ENCODE measurements at places on chromosomes 6 and 20. TPM values are rescaled to one million over a fixed set of nuclear protein-coding genes. Genes with fewer than 3 reads are reported as not detected.

The SAMD5 gene
- total RNA-seq, result under 0.01 TPM

The SLC17A2 gene
- total RNA-seq, result not detected

The POPDC3 gene
- 19.4 TPM for total RNA-seq

The NTSR1 gene
- under 0.01 TPM for total RNA-seq

The OR2B6 gene
- not detected for total RNA-seq

The ID4 gene
- total RNA-seq, result 2.2 TPM

The TAGAP gene
- not detected for total RNA-seq

The NEURL2 gene
- 3.9 TPM for total RNA-seq

The METTL24 gene
- not detected for total RNA-seq

The TMEM74B gene
- total RNA-seq, result not detected

The RBM12 gene
- total RNA-seq, result 56.1 TPM

The ETV7 gene
- total RNA-seq, result 0.32 TPM

The SNX21 gene
- 60.9 TPM for total RNA-seq

The SH3BGRL2 gene
- total RNA-seq, result 2.6 TPM

The RBPJL gene
- total RNA-seq, result not detected

The IL20RA gene
- 0.43 TPM for total RNA-seq

The PTPRT gene
- total RNA-seq, result not detected

The CST5 gene
- total RNA-seq, result not detected

The GATA5 gene
- total RNA-seq, result not detected

The ZC3H12D gene
- total RNA-seq, result under 0.01 TPM

The RTEL1 gene
- total RNA-seq, result 14.2 TPM

The DDO gene
- 3.9 TPM for total RNA-seq

The BICRAL gene
- 4.5 TPM for total RNA-seq

The DEFB129 gene
- not detected for total RNA-seq

The BHLHE23 gene
- total RNA-seq, result not detected

The RBBP8NL gene
- total RNA-seq, result not detected

The ABCF1 gene
- total RNA-seq, result 30.9 TPM

The RAB44 gene
- total RNA-seq, result under 0.01 TPM

The FAM217A gene
- total RNA-seq, result not detected

The DACT2 gene
- total RNA-seq, result not detected

The RSPO3 gene
- 0.32 TPM for total RNA-seq

The PXMP4 gene
- total RNA-seq, result 3.9 TPM

The FILIP1 gene
- total RNA-seq, result 0.32 TPM

The CABLES2 gene
- 1.9 TPM for total RNA-seq

The CSNK2B gene
- total RNA-seq, result 136 TPM
